ENCODE measurements at places on chromosomes 1 and 21.

DNA sequence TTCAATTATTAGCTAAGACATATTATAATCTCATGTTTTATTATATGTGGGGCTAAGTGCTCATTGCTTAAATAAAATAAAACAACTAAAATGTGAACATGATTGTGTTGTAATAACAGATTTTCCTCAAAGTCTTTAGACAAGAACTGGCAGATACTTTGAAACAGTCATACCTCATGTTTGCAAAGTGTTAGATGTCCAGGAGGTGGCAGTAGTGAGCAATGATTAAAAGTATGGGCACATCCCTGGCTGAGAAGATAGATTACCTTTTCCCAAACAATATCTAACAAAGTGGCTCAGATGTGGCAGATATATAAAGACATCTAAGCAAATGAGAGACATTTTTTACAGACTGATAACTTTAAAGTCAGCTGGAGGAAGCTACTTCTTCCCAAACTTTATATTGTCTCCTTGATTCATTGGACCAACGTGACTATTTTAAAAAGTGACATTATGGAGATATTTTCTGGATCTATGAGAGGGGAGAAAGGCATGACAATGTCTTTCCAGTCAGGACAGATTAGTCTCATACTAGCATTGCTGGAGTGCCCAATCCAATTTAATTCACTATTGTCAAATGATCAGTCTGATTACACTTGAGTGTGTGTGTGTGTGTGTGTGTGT lies 269.8 kb downstream of the S1PR1 start:
- no peaks in the 10 kb centered on the region for H3K4me1 ChIP-seq
- H3K27ac ChIP-seq: no peak overlapping the region
- no peak overlapping the region for H3K4me3 ChIP-seq

DNA sequence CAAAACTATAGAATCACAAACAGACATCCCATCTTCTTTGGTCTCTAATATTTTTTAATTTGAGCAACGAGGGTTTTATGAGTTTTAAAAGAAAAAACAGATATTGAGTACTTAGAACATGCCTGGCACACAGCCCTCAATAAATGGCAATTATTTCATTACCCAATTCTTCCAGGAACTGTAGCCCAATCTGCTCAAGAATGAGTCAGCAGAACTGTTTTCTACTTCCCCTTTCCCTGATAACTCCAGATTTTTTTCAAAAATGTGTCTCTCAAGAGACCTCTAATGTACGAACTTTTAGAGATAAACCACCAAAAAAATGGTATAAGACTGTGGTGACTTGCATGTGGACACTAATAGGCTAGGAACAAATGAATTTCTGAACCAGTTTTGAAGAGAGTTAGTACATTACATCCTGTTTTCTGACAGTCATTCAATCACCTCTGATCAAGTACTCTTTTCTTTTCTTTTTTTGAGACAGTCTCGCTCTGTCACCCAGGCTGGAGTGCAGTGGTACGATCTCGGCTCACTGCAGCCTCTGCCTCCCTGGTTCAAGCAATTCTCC lies 11.5 kb downstream of the ABL2 start:
- no peak overlapping the region for H3K4me3 ChIP-seq
- no peaks in the 10 kb centered on the region for H3K36me3 ChIP-seq
- no peaks in the 10 kb centered on the region for H3K4me1 ChIP-seq
- H3K27me3 ChIP-seq: no peaks in the 10 kb centered on the region
- peak overlapping the region; percentile 2 for H3K27ac ChIP-seq

GRCh38 chr1:195909061-195909460 lies 699.2 kb downstream of the KCNT2 start:
- H3K4me1 ChIP-seq: no peaks in the 10 kb centered on the region
- no peak overlapping the region for H3K27ac ChIP-seq
- no peak overlapping the region for H3K4me3 ChIP-seq
- H3K27me3 ChIP-seq: no peaks in the 10 kb centered on the region

DNA sequence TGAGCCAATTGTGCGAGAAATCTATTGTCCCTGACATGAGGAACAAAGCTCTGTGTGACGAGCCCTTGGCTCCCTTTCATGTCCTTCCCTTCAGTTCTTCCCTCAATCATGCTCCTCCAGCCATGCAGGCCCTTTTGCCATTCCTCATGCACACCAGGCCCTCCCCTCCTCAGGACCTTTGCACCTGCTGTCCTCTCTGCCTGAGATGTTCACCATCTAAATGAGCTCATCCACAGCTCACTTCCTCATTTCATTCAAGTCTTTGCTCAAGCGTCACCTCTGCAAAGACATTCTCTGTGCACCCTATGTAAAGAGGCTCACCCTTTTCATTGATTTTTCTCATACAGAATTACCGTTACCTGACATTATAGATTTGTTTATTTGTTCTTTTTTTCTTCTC lies 43.7 kb downstream of the C8B start:
- no peak overlapping the region for H3K27ac ChIP-seq
- H3K4me3 ChIP-seq: no peak overlapping the region
- no peaks in the 10 kb centered on the region for H3K36me3 ChIP-seq
- H3K4me1 ChIP-seq: no peaks in the 10 kb centered on the region
- no peaks in the 10 kb centered on the region for H3K27me3 ChIP-seq

GRCh38 chr1:226083302-226084101 lies 21.0 kb downstream of the H3-3A start:
- no peaks in the 10 kb centered on the region for H3K36me3 ChIP-seq
- H3K4me3 ChIP-seq: peak overlapping the region; percentile 63
- H3K27ac ChIP-seq: peak overlapping the region; percentile 83
- H3K4me1 ChIP-seq: no peaks in the 10 kb centered on the region
- DNase-seq: peak; percentile 87
- no peaks in the 10 kb centered on the region for H3K27me3 ChIP-seq

DNA sequence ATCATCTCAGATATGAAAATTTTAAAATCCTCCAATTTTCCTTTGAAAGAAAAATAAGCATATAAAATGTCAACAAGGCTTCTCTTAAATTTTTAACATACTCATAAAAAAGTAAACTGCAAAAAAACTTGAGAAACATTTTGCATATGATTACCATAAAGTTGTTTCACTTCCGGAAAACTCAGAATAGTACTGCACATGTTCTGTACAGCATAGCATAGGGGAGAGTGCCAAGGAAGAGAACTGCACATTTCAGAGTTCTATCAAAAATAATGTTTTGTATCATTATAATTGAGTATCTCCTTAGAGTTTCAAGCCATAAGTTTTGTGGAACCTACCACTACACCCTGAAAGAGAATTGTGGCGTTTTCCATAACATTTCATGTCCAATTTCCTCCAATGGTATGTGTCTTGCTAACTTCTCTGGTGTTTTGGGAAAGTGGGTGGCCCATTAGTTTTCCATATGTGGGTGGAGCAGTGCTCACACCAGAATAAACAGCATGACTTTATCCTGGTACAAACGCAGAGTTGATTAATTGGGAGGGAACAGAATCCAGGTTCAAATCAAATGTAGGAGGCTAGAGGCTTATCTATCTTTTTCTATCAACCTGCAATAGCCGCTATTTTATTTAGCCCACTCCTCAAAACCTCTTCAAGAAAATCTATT lies 430.9 kb downstream of the LMO4 start:
- H3K4me3 ChIP-seq: no peak overlapping the region
- no peak for DNase-seq
- H3K27me3 ChIP-seq: no peaks in the 10 kb centered on the region
- no peaks in the 10 kb centered on the region for H3K4me1 ChIP-seq
- no peak overlapping the region for H3K27ac ChIP-seq

- no peaks in the 10 kb centered on the region for H3K36me3 ChIP-seq
- no peak for DNase-seq
- H3K27me3 ChIP-seq: no peaks in the 10 kb centered on the region
- no peak overlapping the region for H3K27ac ChIP-seq
- H3K4me3 ChIP-seq: peak overlapping the region; percentile 69
- no peaks in the 10 kb centered on the region for H3K4me1 ChIP-seq
These were observed 2.3 kb downstream of the LDLRAD2 start for GRCh38 chr1:21814241-21814918.

- H3K4me1 ChIP-seq: no peaks in the 10 kb centered on the region
- no peak overlapping the region for H3K27ac ChIP-seq
- no peaks in the 10 kb centered on the region for H3K27me3 ChIP-seq
- no peak for DNase-seq
These were observed 63.4 kb downstream of the CD2 start for GRCh38 chr1:116817582-116818064.

DNA sequence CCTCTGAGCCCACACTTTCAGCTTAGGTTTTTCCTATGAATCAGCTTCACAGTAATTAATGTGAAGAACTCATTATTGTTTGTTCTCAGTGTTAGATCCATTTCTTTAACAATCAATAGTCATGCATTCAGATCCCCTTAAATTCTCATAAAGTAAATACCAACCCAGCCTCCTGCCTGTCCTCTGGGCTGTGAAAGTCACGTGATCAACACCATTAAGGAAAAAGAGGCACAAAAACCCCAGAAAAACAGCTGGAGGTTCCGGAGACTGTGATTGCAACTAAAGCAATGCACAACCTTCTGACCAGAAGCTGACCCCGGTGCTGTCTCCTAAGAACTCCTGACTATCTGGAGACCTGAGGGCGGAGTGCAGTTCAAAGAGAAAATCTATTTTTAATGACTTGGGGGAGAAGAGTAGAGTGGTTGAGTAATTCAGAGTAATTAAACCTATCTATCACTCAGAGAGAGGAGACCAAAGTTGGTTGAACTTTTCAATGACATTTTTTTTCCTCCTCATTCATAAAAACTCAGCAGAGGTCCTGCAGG lies 132.5 kb downstream of the PLXNA2 start:
- H3K4me1 ChIP-seq: no peaks in the 10 kb centered on the region
- H3K27me3 ChIP-seq: no peaks in the 10 kb centered on the region
- H3K27ac ChIP-seq: no peak overlapping the region
- H3K36me3 ChIP-seq: no peaks in the 10 kb centered on the region
- DNase-seq: no peak
- no peak overlapping the region for H3K4me3 ChIP-seq

- H3K4me3 ChIP-seq: no peak overlapping the region
- no peak for DNase-seq
- H3K27me3 ChIP-seq: no peaks in the 10 kb centered on the region
- peaks cover 3% of the 10 kb centered on the region for H3K4me1 ChIP-seq
These were observed 99.2 kb downstream of the C1orf21 start for GRCh38 chr1:184485751-184486723.
